ENCODE measurements at places on chromosomes 6 and 20.

DNA sequence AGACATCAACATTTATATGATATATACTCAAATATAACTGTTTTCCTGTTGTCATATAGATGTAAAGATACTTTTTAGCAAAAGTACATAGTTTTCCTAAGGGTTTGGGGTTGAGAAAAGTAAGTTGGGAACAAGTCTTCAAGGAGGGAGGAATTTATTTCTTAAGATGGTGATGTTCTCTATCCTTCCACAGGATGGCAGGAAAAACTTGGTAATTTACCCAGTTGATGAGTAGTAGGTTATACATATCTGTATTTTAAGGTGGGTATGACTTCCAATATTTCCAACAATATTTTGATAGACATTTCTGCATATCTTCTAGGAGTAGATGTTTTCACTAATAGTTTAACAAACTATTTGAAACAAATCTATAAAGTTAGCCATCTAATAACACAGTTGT is 254.4 kb downstream of the RIMS1 start:
- no peak for DNase-seq

- no peak for DNase-seq
Observed at GRCh38 chr6:160085226-160085625, 36.4 kb upstream of the SLC22A1 start.

GRCh38 chr6:142867355-142867801 is 77.6 kb downstream of the HIVEP2 start:
- DNase-seq: no peak

DNA sequence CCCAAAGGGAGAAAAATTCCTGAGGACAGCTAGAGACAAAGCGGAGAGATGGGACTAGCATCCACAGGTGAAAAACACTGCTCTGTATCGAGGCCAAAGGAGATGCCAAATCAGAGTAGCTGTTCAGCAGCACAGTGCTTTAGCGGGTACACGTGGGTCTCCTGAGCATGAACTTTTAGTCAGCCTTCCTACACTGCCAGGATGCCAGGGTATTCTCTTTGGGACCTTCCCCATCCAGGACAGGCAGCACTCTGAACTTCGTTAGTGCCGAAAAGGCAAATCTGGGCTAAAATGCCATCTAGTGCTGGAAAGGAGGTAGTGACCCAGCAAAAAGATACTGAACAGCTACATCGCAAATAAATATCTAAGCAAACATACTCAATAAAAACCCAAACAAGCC is 64.9 kb downstream of the C6orf58 start:
- no peak for DNase-seq

DNA sequence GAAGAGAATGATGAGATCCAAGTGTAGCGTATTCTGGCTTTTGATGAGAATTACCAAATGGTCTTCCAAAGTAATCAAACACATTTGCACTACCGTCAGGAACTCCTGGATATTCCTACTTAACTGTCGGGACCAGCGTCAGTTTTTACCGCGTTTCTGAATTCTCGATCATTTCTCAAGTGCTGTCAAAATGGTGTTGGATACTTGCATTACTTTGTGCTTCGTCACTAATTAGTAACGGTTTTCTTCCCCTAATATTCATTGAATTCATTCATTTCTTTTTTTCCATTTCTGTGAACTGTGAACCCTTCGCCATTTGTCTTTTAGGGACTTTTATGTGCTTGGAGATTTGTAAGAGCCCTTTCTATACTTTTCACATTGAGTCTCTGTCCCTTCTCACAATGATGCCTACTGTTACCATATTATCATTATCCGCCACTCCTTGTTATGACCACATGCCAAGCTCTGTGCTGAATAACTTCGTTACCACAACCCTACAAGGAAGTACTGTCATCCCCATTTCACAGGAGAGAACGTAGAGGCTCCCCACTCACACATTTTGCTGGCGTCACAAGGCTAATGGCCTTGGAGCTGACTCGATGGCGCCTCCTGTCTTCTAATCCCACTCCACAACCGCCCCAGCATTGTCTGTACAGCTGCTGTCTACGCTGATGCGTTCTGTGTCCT is 74.2 kb upstream of the QKI start:
- DNase-seq: no peak

DNA sequence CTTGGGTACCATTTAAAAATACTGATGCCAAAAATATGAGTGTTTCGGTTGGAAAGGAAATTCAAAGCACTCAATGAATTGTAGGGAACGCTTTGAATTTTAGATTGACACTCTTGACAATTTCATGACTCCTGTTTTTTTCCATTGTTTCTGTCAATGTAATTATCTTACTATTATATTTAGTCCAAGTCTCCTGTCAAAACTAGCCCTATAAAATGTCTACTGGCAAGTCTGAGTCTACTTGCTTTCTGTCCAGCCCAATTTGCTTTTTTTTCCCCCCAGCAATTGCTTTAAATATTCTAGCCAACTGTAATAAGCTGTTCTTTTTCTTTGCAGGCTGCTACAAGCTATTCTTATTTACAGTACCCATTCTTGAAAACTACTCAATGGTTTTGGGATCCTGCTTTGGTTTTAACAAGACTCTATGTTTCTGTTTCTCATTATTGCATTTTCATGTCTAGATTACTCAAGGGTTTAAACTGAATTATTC is 1103.9 kb upstream of the GJE1 start:
- no peak for DNase-seq

DNA sequence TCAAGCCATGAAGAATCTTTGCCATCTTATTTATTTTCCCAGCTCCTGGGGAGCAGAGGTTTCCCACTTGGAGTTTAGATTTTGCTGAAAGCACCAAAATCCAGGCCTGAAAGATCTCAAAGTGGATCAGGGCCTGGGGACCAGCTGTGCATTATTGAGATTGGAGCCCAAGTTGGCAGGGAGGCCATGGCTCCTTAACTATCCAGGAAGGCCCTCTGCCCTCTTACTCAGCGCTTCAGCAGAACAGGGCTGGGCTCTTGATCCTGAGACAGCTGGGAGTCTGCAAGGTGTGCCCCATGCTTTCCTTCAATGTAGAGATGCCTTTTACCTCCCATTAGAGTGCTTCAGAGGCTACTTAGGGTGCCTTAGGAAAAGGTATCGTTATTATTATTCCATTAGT is 24.6 kb downstream of the FOXO3 start:
- DNase-seq: peak; percentile 45

GRCh38 chr6:106098383-106099234 is 12.5 kb downstream of the PRDM1 start:
- no peak for DNase-seq

GRCh38 chr6:22558288-22558882 is 11.0 kb upstream of the HDGFL1 start:
- no peak for DNase-seq
